ENCODE measurements at places on chromosomes 3 and 15.
A peak's percentile ranks its signal among the peaks of the same experiment; 100 is the strongest.

- peak; percentile 20 for DNase-seq
Observed at GRCh38 chr3:42979044-42979972, at the start of gene GASK1A. Gene GASK1A (plus strand): TSS chr3:42979311. CDS start chr3:42979643, 332 bp downstream.

DNA sequence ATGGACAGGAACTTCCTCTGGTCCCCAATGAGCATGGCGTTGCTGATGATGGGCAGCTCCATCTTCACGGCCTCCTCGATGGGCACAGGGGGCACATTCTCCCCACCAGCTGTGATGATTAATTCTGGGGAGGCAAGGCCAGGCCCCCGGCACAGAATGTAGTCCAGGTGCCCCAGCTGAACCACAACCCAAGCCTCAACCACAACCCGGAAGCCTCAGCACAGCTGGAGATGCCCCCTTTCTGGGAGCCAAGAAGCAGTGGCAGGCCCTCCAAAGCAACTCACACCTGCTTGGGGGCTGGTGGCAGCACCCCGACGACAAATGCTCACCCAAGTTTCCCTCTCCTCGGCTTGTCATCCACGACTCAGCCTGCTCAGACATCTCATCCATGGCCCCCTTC lies 25.2 kb downstream of the IDH3A start:
- no peak for DNase-seq

GRCh38 chr3:117602058-117602644 lies 892.6 kb downstream of the TUSC7 start:
- no peak for DNase-seq

GRCh38 chr15:98807262-98807661 lies 158.9 kb downstream of the IGF1R start:
- DNase-seq = no peak

- no peak for DNase-seq
Observed at GRCh38 chr3:124092811-124093210, 100.9 kb upstream of the ROPN1 start.

DNA sequence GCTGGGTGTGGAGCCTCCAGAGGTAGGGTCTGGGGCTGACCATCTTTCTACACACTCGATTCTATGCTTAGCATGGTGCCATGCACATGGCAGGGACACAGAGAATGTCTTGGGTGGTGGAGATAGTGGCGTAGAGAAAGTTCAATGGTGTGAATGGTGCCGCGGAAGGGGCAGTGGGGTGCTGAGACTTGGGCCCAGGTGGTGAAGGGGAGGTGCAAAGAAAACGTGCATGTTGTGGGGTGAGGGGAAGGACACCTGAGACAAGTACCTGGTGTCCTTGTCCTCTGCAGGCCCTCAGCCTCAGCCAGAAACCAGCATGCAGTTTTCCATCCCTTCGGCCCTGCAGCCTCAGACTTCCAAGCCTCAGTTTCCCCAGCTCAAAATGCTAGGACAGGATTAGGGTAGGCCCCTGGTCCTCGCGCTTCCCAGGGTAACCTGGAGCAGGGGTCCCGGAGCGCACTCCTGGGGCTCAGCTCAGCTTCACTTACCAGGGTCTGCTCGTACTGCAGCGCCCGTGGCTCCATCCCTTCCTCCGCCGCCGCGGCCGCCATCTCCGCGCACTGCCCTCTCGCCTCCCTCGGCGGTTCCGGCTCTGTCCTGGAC lies 375 bp downstream of the CLCN2 start:
- no peak for DNase-seq

- DNase-seq = no peak
Observed at GRCh38 chr3:28637742-28638141, 289.1 kb upstream of the AZI2 start.

DNA sequence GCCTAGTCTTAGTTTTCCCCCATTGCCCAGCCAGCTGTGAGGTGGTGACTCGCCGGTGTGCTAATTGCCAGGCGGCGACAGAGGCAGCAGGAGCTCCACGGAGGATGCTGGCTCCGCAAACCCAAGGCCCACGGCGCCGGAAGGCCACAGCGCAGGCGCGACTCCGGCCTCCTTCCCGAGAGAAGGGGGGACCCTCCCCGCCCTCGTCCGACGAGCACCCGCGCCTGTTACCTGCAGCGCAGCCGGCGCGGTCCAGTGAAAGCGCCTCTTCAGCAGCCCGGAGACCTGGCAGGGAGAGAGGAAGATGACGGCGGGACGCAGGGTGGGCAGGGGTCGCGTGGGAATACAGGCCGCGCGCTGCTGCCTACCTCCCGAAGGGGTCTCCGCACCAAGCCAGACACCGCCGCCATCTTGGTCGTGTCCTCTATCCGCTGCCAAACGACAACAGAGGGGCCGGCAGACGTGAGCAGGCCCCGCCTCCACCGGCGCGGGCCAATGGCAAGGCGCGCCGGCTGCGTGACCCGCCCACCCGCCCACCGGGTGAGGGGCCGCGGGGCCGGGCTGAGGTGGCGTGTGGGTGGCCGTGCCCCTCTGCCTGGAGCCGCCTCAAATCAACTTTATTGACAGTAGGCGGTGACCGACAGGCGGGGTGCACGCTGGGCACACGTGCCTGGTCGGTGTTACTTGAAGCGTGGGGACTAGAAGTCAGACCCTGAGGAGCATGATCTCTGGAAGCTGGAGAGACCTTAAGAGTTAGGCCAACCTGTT lies at the start of gene PDHB:
Gene PDHB (minus strand): TSS at position 433 of the 768 bp plus-strand sequence. CDS start 23 bp downstream, at position 410.
- peak; percentile 87 for DNase-seq

DNA sequence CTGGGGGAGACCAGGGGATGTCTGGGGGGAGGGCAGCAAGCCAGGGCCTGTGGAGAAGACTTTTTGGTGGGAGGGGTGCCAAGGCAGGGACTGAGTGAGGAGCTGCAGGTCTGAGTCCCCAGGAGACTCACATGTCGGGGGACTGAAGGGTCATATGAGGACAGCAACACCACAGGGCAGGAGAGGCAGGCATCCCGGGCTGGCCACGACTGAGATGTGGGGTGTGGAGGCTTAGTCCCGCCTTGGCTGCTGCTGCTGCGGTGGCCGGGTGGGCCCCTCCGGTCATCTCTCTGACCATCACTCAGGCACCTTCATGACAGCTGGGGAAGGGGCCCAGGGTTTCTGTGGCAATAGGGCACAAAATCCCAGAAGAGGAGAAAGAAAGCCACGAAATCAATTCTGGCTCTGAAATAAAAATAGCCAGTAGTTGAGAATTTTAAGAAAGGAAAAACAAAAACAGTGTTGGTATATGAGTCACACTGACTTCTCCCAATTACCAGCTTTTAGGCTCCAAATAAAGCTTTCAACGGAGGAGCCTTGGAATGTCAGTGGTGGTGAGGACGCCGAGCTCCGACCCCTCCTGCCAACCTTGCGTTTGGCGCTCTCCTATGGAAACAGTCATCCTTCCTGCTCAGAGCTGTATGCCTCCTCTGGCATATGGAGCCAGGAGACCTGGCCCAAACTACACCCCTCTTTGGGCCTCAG lies 52.9 kb upstream of the ITGA11 start:
- DNase-seq = no peak

DNA sequence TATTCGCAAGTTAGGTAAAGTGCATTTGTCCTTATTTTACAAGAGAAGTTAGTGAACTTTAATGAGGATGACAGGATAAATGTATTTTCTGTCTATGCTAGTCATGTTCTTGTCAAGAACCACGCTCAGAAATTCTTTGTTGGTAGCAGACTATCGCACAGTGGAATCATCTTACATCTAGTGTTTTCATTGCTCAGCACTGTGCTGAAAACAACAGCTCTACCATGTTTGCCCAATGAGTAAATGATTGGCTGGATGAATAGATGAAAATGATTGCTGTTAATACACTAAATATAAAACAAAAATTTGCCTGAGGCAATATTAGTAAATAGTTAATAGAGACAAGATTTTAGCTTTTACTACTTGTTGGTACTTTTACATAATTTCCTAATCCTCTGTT lies 265.3 kb upstream of the GOLIM4 start:
- DNase-seq = no peak

DNA sequence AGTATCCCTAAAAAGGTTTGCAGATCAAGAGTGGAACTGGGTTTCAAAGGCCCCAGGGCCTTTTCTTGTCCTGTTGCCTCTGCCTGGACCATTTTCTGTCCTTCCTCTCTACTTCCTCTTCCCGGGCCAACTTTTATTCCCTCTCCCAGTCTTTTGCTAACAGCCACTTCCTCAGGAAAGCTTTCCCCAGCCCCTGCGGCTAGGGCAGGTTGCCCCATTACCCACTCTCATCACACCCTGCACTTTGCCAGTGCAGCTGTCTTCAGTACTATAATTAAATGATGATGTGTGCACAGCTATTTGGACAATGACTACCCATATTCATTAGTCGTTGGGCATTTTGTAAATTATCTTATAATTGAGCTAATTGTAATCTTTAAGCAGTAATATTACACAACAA lies 150.5 kb upstream of the THBS1 start:
- no peak for DNase-seq

- no peak for DNase-seq
Observed at GRCh38 chr15:68653801-68654200, 75.0 kb downstream of the CORO2B start.

DNA sequence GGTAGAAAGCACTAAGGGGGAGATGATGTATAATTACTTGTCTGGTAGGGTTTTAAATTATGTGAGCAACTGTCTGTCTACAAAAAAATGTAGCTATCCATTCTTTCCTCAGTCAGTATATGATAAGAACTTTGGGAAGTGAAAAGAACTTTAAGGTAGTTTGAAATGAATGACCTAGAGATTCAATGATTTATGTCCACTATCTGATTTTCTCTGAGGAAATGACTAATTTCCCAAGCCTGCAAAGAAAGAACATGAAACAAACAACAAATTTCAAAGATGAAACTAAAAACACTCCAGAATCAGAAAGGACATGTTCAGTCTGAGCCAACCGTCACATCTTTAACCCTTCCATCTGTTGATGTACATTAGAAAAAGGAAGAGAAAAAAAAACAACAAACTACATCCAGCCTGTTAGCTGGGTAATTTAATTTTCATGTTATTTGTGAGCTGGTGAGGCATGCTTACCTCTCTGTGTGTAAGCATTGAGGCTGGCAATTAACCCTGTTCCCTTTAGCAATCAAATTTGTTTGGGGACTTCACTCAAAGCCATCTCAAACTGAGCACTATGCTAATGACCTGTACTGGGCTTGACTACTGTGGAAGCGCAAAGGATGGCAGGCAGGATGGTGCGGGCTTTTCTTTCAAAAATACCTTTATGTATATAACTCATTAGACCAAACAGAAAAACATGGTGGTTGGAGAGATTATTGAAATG lies 220.1 kb downstream of the TUSC7 start:
- no peak for DNase-seq

DNA sequence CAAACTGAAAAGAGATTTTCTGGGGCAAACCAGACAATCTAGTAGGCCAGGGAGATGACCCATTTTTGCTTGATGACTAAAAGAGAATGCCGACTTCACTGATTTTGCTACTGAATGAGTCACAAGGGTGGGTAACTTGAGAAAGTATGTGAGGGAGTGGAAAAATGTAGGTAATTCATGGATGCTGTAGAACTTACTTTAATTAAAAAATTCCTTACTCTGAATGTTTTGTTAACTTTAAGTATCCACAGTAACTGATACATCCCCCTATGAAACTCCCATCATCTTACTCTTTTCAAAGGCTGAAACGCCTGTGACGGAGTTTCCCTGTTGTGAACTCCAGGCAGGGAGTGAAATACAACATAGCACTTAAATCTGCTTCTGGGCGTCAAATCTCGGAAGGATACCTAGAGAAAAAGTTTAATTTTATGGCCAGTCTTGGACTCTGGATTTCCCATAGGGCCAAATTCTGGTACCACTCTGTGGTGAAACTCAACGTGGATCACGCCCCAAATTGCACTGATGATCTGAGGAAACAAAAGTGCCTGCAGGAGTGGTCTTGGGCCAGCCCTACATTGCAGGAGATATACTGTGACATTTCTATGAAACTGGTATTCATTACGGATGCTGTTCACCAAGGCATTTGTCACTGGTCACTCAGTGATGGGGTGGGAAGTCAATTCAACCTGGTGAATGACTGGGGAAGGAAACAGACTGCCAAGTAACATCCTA lies 24.0 kb downstream of the GOLIM4 start:
- DNase-seq = no peak

DNA sequence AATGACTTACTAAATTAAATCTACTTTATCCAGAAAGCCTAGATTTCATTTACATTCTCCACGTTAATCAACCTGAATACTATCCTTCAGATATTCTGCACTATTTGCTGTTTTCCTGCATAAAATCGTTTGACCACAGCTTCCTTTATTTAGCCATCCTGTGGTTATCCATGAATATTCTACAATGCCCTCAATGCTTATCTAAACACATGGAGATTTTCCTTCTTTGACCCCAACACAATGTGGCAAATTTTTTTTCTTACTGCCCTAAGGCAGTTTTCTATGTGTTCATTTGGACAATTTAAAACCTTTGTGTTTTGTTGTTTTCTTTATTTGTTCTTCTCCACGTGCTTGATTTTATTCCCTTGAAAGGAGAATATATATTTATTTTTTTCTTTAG lies 495.5 kb upstream of the ROBO1 start:
- DNase-seq = no peak

GRCh38 chr3:53416530-53416929 lies 69.2 kb upstream of the DCP1A start:
- no peak for DNase-seq

GRCh38 chr15:49441356-49441755 lies 18.3 kb downstream of the FGF7 start:
- no peak for DNase-seq

- no peak for DNase-seq
Observed at GRCh38 chr3:171470714-171471227, 10.6 kb upstream of the TNIK start.

DNA sequence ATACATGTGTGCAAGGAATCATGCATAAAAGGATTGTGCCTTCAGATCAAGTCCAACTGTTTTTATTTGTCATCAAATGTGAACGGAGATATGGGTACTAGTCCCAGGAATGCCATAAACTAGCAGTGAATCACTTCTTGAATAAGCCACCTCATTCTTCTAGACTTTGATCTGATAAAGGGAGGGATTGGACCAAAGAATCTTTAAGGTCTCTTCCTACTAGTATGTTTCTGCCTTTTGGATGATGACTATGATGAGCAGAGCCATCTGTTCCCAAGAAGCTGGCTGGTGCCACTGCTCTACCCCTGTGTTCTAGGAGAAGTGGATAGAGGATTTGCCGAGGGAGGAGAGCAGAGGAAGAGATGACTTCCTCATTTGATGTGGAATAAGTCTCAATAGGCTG lies 28.8 kb upstream of the UACA start:
- DNase-seq = no peak

DNA sequence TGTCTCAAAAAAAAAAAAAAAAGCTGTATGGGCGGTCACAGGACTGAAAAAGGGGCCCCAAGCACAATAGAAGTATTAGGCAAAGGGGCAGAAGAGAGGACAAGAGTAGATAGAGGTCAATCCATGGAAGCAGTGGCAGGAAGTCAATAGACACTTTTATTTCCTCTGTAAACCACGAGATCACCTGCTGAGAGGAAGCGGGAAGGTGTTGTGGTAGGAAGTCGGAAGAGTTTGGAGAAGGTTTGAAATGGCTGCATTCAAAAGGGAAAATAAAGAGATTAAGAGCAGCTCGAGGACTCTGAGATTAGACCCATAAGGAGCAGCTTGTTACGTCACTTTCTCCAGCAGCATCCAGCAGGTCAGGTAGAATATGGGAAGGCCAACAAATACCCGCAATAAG lies 14.2 kb upstream of the ZNF148 start:
- DNase-seq = no peak

- DNase-seq = no peak
Observed at GRCh38 chr3:178420033-178420432, 116.2 kb upstream of the KCNMB2 start.

GRCh38 chr15:62218841-62219240 lies 53.8 kb upstream of the C2CD4B start:
- DNase-seq = no peak

Measured in stimulated activated CD4-positive, alpha-beta T cell treated with anti-CD3 and anti-CD28 coated beads, Interleukin-4, amount 100 ng/mL, for 4 hours (primary cell).